ENCODE measurements at places on chromosomes 5 and 9.

DNA sequence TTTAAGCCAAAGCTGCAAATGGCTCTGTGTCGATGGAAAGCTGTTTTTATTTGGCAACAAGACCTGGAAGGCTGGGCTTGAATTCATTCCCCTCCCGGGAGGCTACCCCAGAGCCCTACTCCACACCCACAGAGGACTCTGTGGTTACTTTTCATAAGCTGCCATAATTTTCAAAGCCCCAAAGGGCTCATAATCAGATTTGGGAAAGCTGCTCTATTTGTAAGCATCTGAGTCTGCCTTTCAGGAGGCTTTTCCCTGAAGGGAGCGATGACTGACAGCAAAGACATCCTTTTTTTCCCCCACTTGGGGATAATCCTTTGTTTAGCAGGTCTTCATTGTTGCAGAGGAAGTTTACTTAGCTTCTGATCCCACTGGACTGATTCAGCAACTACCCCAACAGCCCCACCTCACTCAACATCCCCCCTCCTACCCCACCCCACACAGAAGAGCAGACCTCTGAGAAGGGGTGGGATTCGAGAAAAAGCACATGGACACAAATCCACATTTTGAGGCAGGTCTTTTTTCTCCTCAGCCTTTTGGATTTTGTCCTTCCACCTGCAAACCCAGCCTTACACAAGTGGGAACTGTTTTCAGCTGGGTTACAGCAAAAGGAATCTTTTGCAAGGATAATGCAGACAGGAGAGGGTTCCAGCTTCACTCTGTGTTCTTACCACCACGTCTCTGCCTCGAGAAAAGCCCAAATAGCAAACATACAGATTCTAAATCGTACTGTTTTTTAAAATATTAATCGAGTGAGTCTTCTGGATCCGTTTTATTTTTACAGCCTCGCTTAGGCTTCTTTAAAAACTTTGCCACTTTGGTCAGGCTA is 244.4 kb upstream of the TUT7 start:
- DNase-seq: peak; percentile 48

- no peak for DNase-seq
Measured at GRCh38 chr9:78940121-78940855, 631.5 kb upstream of the TLE4 start.

GRCh38 chr5:128284236-128284635 is 200.7 kb downstream of the SLC12A2 start:
- DNase-seq: no peak

DNA sequence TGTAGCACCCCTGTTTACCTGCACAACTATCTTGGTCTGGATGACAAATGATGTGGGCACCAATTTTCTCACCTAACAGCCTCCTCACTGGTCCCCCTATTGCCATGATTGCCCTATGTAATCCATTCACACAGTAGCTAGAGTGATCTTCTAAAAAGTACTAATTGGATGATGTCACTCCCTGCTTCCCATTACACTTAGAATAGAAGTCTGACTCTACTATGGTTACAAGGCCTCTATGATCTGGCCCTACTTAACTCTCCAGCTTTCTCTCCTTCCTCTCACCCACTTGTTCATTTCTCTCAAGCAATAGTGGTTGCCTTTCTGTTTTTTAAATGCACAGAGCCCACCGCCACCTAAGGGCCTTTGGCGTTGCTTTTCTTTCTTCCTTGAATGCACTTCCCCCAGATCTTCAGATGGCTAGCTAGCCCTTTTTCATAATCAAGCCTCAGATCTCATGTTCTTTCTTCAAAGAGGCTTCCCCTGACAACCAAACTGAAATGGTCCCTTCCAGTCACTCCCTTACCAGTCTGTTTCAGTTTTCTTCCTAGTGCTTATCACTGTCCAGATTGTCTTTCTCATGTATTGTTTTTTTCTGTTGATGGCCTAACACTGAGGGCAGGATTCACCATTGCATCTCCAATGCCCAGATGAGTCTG is 8.7 kb downstream of the IGIP start:
- no peak for DNase-seq

DNA sequence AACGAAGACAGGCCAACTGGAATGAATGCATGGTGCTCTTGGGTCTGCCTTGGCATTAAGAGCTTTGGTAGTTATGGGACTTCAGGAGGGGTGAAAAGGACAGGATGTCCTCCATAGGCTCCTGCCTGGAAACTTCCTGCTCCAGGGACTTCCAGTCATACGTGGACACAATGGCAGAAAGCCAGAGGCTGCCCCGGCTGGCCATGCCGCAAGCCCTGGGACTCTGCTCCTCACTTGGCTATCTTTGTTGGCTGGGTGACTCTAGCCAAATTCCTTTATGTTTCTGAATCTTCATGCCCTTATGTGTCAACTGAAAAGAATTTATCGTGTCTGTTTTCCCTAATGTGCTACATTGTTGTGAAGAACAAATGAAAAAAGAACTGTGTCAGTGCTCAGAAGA is 136.9 kb downstream of the SIL1 start:
- peak; percentile 80 for DNase-seq

- DNase-seq: peak; percentile 99
Measured at GRCh38 chr9:98989036-98990000, 45.6 kb downstream of the COL15A1 start.

Measured in fibroblast of skin of abdomen (primary cell).